ENCODE measurements at places on chromosomes 1 and 21. TPM values are rescaled to one million over a fixed set of nuclear protein-coding genes. Genes with fewer than 3 reads are reported as not detected.

- DNase-seq = peak; percentile 13
Observed at GRCh38 chr1:226938903-226939437, 1.1 kb upstream of the COQ8A start.

DNA sequence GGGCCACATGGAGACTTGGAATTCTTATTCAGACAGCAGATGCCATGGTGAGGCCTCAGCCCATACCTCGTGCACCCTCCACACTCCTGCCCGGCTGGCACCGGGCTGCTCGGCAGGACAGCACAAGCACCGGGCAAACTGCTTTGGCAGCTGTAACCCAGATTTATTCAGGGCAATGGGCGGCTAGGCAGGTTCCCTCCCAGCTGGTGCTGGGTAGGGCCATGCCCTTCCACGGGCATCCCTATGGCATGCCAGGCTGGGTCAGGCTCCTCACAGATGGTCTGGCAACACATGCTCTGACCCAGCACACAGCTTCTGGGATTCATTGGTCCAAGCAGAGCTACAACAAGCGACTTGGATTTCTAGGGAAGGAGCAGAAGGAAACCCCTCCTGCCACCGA, 53.4 kb downstream of the ATP1A1 start:
- no peak for DNase-seq

The KIF17 gene
- 0.74 TPM for total RNA-seq

DNA sequence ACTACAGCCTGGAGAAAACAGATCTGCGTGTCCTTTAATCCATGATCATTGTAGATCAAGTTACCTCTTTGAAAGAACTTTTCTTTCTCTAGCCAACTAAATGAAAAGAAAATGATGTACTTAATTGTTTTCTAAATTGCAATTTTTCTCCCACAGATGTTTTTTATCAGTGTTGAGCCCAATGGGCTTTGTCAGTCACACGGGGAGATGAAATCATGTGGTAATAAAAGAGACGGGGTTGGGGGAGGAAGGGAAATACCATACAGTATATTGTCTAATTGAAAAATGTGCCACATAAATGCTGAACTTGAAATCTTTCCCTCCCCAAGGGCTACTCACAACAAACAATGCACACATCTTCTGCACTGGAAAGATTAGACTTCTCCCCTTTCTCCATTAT, 58.4 kb downstream of the NTMT2 start:
- DNase-seq = no peak

DNA sequence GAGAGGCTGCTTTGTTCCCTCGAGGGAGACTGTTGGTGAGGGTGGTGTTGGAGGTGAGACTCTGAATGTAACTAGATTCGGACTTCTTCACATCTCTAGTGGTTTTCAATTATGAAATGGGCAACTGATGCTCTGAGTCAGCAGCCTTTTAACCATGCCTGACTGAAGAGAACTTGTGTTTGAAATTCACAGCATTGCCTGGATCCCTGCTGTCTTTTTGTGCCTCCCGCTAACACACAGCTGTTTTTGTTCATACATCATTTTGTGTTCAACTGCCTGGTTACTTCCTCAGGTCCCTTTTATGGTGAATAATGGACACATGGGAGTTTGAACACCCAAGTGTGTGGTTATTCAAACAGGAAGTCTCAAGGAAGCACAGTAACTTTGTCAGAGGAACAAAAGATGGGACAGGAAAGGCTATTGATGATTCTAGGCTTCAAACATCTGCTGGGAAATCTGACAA, 16.8 kb downstream of the LAMC1 start:
- DNase-seq = peak; percentile 48

DNA sequence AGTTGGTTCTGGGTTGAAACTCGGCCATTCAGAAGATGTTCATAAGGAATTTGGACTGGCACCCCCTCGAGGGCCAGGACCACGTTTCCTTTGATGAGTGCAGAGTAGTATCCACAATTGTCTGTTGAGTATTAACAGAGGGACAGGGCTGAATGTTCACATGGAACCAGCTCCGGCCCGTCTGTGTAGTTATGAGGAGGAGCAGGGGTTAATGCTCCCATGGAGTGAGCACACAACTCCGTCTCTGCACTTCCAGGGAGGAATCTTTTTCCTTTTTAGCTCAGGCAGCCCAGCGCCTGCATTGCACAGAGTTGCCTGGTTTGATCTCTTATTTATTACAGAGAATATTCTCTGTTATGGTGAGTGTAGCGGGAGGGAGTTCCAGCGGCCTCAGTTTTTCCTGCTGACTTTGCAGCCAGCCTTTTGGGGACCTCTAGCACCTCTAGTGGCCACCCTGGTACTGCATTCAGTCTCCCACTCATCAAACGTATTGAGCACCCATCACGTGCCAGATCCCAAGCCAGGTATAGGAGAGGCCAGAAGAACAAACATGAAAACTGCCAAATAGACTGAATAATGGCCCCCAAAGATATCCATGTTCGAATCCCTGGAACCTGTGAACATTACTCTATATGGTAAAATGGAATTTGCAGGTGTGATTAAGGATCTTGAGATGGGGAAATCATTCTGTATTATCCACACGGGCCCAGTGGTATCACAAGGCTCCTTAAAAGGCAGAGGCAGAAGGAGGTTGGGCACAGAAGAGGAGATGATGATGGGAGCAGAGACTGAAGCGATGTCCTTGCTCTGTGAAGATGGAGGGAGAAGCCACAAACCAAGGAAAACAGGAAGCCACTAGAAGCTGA, 167.7 kb upstream of the CSF3R start:
- peak; percentile 57 for DNase-seq

All from OCI-LY7 (cell line).